A673 (cell line): ENCODE measurements at places on chromosomes 12 and 14. TPM values are rescaled to one million over a fixed set of nuclear protein-coding genes. Genes with fewer than 3 reads are reported as not detected.
A peak's percentile ranks its signal among the peaks of the same experiment; 100 is the strongest.

Gene RILPL1
- 10.2 and 17.4 TPM in 2 replicates for total RNA-seq

Gene MNAT1
- 70.9 and 79.6 TPM in 2 replicates for total RNA-seq

Gene CLEC1A
- total RNA-seq, result not detected in 2 replicates

Gene PLEKHG7
- not detected in 2 replicates for total RNA-seq

Gene WASHC3
- total RNA-seq, result 16.6 and 18.0 TPM in 2 replicates

Gene CMKLR1
- 0.24 and 0.57 TPM in 2 replicates for total RNA-seq

Gene SERPINA10
- not detected in 2 replicates for total RNA-seq

Gene RNF212B
- total RNA-seq, result not detected in 2 replicates

Gene FANCM
- total RNA-seq, result 20.8 and 21.5 TPM in 2 replicates

Gene LUM
- 0.42 TPM in 1 of 2 replicates, not detected in the other for total RNA-seq

GRCh38 chr12:102645968-102646367, 165.6 kb upstream of the IGF1 start:
- no peak for DNase-seq

DNA sequence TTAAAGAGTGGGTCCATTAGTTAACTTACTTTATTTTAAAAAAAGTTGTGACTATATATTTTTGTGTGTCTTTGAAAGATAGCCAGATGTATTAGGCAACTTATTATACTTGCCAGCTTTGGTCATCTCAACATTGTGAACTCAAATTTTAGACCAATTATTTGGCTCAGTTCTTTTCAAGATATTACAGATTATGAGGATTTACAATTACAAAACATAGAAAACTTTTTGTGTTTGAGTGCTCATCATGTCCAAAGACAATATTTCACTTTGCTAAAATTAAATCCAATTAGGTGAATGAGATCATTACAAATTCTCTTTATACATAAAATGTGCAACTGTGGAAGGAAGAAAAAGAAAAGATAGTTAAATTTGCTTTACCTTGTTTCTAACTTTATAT, 18.3 kb upstream of the PDE3A start:
- no peak for DNase-seq

DNA sequence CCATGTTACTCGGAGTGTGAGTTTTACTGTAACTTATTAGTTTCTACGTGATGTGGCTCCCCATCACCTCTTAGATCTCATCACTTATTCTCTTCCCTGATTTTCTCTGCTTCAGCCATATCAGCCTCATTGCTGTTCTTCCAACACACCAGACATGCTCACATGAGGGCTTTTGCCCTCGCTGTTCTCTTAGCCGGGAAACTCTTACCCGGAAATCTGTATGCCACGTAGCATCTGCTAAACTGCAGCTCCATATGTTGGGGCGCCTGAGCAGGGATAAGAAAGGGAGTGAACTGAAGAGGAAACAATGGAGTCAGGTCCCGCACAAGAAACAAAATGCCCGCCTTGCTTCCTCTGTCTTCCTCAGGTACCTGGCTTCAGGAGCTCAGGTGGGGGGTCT, 16.6 kb downstream of the SMUG1 start:
- DNase-seq, result no peak

DNA sequence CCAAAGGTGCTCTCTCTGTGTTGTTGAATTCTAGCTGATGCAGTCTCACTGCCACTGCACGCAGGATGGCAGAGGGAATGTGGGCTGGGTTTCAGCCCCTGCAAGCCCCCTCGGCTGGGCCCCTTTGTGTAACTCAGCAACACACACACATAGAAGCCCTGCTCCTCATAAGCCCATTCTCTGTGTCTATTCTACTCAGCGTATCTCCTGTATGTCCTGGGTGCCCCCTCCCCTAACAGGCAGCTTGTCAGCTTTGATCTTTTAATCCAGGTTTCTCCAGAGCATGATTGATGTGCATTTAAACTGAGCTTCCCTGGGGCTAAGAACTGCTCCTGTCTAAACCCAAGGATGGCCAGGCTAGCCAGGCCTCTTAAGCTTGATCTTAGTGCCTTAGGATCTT, 43.0 kb downstream of the SRRM4 start:
- DNase-seq, result no peak

GRCh38 chr12:48265777-48266176, 62.7 kb upstream of the OR10AD1 start:
- DNase-seq, result peak; percentile 32

GRCh38 chr12:113475451-113476175, 3.9 kb upstream of the LHX5 start:
- DNase-seq, result no peak

- no peak for DNase-seq
These were observed 154.3 kb downstream of the TMX1 start for GRCh38 chr14:51394384-51394783.

- no peak for DNase-seq
These were observed 1.2 kb downstream of the SLCO1C1 start for GRCh38 chr12:20696181-20696905.

DNA sequence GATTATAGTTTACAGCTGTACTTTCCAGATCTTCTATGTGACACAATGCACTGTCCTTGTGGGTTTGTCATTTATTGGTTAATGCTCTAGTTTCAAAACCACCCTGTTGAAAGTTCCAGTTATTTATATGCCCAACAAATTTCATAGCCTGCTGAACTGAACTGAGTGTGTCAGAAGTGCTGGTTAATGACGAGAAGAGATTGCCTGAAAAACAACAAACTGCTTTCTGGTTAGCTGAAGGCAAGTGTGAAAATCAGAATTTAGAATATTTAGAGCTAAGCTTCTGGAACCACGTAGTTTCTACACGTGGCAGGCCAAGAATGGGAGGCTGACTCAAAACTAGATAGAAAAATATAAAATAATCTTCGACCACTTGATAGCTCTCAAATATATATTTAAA, 19.1 kb upstream of the RIN3 start:
- DNase-seq, result no peak

DNA sequence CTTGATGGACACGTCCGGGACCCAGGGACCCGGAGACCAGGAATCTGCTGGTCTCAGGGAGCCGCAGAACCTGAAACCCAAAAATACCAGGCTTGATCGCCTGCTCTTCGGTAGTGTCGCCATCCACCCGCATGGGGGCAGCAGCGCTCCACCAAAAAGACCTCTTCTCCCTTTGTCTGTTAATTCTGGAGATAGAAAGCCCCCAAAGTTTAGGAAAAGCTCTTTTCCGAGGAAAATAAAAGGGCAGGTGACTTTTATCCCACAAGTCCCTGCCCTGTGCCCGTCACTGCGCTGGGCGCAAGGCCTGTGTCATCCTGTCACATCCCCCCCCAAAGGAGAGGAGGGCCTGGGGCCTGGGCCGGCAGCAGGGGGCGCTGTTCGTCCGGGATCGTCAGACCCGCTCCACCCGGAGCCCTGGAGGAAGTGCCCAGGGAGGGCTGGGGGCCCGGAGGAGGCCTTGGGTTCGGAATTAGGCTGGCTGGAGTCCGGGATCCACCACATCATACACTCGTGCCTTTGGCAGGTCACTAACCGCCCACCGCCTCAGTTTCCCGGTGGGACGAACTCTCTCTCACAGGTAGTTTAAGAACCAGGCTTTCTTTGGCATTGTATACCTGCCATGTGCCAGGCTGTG, 31.9 kb downstream of the DAD1 start:
- peak; percentile 88 for DNase-seq

DNA sequence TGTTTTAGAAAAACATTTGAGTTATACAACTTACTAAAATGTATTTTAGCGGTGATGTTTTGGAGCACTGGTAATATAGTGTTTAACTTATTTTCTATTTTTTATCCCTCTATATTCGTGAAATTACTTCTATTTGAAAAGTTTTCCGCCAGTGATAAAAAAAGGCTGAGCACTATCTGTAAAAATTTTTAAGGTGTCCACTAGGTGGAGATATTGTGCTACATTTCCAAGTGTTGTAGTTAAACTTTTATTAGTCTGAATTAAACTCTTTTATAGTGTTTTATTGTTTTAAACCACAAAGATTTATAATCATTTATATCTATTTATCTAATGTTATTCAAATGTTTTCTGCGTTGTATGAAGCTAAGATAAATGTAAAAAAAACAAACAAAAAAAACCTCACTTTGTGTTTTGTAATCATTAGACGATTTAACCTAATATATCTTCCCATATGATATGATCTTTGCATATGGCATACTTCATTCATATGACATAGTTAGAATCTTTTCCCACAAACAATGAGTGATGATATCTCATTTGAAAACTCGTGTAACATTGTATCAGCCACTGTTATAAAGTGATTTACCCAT, 11.8 kb downstream of the ALG10B start:
- DNase-seq, result peak; percentile 48

- DNase-seq, result peak; percentile 82
These were observed 576 bp downstream of the SYNE3 start for GRCh38 chr14:95515596-95516552.

- DNase-seq, result peak; percentile 91
These were observed 7.7 kb downstream of the DAZAP2 start for GRCh38 chr12:51246254-51246853.

GRCh38 chr14:102095871-102096568, 9.2 kb upstream of the HSP90AA1 start:
- DNase-seq, result peak; percentile 37

- peak; percentile 69 for DNase-seq
These were observed 108.7 kb upstream of the NCOR2 start for GRCh38 chr12:124675881-124676713.

- DNase-seq, result no peak
These were observed 43.5 kb downstream of the VEZT start for GRCh38 chr12:95261109-95261508.

DNA sequence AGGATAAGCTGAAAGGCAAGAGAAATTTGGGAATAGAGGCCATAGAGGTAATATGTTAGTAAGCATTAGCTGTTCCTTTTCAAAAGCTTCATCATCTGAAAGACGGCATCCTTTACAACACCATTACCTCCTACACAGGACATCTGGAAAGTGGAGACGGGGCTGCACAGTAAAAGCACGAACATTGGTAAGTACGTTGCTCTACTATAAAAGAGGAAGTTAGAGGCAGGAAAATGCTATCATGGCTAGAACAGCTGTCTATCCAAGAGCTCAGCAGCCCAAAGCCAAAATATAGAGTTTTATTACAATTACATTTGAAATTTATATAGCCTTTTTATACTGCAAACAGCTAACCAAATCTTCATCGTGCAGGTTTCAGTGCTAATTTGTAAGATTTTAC, 172.3 kb upstream of the GRIP1 start:
- no peak for DNase-seq

DNA sequence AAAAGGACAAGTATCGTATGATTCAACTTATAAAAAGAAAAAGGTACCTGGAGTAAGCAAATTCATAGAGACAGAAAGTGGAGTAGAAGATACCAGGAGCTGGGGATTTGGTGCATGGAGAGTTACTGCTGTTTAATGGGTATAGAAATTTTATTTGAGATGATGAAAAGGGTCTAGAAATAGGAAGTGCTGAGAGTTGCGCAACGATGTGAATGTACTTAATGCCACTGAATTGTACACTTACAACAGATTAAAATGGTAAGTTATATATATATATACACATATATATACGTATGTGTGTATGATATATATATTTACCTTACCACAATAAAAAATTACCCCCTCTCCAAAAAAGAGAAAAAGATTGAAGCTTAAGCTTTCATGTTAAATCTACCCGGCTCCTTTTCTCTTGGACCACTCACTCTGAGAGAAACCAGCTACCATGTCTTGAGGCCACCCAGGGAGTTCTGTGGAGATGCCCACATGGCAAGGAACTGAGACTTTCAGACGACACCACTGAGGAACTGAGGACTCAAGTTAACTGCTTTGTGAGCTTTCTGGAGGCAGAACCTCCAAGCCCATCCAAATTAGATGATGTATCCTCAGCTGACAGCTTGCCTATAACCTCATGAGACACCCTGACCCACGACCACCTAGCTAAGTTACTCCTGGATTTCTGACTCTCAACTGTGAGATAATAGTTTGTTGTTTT, 130.0 kb upstream of the BTG1 start:
- DNase-seq, result no peak

DNA sequence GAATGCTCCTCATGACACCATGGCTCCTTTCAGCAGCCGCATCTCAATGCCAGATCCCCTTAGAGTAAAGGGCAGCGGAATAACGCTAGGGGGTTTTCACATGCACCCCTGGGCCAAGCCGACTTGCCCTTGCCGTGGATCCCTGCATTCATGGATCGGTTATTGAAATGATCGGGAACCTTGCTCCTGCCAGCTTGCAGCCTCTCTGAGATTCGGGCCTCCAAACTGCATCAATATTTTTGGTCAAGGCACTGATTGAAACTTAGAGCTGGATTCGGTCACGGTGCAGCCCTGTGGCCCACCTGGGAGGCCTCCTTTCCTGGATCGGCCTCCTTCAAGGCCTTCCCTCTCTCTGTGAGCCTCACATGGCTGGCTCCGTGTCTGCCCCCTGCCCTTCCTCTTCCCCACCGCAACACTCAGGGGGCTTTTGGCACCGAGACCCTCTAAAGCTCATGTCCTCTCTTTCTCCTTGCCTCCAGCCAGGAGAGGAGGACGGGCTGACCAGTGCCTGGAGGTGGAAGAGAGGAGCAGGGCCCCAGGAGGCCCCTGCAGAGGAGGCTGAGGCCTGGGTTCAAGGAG, 1.8 kb downstream of the PTPN6 start:
- DNase-seq, result no peak

- peak; percentile 64 for DNase-seq
These were observed at the start of gene ZBTB42 for GRCh38 chr14:104800771-104801519. TSS of gene ZBTB42 (plus strand) at chr14:104801101. CDS start at chr14:104801198, 97 bp downstream.

GRCh38 chr14:28751467-28752058, 15.0 kb upstream of the FOXG1 start:
- DNase-seq, result peak; percentile 74

DNA sequence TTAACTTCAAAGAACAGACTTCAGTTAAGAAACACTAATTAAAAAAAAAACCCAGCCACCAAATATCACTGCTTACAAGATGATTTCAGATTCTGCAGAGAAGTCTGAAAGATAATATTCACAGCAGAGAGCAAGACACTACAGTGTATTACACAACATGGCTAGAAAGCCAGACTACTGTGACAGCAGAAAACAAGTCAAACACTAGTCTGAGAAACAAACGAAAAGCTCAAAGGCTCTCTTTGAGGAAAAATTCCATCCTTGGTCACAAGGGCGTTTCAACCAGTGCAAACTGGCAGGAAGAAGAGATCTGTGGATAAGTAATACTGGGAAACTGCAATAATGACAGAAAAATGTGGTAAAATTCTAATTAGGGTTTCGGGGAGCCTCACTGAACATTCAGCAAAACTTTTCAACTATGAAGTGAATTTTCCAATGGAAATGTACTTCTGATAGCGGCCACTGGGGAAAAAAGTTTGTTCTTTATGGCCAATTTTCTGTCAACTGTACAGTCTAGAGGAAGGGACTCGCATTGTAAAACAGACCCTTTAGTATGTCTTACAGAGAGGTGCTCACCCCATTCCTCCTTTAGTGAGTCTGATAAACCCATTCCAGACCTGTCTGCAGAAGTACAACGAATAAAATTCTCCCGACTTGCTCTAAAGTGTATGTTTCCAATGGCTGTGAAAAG, 50.4 kb downstream of the ACADS start:
- no peak for DNase-seq

DNA sequence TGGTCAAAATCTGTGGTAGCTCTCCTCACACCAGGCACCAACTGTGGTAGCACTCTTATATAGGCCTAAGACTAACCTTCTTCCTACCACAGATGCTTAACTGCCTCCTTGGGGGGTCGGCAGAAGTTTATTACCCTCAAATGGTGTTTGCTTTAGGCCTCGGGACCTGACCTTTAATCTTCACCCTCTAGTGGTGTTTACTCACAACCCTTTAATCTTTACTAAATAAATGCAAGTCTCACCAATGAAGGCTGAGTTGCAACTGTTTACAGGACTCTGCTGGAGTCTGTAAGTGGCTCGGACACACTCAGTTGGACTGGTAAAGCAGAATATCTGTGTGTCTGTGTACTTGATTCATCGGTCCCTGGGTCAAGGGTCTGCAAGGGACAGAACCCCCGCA, 29.4 kb downstream of the CCER1 start:
- no peak for DNase-seq

- no peak for DNase-seq
These were observed 108.2 kb downstream of the PHETA1 start for GRCh38 chr12:111260732-111261131.

- DNase-seq, result no peak
These were observed 14.3 kb downstream of the POMT2 start for GRCh38 chr14:77306416-77306815.
